ENCODE measurements at places on chromosomes 7 and 10. TPM values are rescaled to one million over a fixed set of nuclear protein-coding genes. Genes with fewer than 3 reads are reported as not detected.

- no peak overlapping the region for H3K27ac ChIP-seq
- no peak overlapping the region for H3K4me3 ChIP-seq
- DNase-seq = no peak
- H3K36me3 ChIP-seq = no peaks in the 10 kb centered on the region
- peaks cover 4% of the 10 kb centered on the region for H3K4me1 ChIP-seq
- no peaks in the 10 kb centered on the region for H3K27me3 ChIP-seq
Measured at GRCh38 chr7:8115547-8116402, 146.2 kb downstream of the ICA1 start.

DNA sequence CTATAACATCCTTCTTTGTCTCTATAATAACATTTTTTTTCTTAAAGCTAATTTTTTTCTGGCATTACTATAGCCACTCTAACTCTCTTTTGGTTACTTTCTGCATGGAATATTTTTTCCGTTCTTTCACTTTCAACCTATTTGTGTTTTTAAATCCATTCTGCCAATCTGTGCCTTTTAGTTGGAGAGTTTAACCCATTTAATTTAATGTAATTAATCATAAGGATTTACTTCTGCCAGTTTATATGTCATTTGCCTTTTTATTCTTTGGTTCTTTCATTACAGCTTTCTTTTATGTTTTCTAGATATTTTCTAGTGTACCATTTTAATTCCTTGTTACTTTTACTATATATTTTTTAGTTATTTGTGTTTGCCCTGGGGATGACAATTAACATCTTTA is 78.6 kb downstream of the TMEM270 start:
- no peaks in the 10 kb centered on the region for H3K27me3 ChIP-seq
- H3K27ac ChIP-seq = no peak overlapping the region
- H3K4me1 ChIP-seq = no peaks in the 10 kb centered on the region
- H3K4me3 ChIP-seq = no peak overlapping the region
- DNase-seq = no peak

The BLNK gene
- 38.8 TPM for total RNA-seq

The SLC39A12 gene
- total RNA-seq = 0.16 TPM

The CDC14C gene
- not detected for total RNA-seq

DNA sequence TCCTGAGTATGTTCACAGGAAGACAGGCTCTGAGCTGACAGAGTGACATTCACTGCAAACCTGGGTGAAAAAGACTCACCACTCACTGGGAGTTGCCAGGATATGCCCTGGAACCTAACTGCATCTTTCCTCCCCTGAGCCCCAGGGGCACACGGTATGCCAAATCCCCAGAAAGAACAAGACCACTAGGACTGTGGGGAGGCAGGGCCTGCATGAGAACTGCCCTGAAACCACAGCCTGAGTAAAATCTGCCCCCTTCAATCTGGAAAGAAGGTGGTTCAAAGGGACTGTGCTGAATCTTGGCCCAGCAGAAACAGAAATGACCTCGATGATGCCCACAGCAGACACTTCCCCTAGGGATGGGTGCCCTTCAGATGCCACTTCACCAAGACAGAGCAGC is 6.5 kb downstream of the FAM53B start:
- no peak overlapping the region for H3K4me3 ChIP-seq
- H3K4me1 ChIP-seq = peaks cover 91% of the 10 kb centered on the region
- peak overlapping the region; percentile 95 for H3K27ac ChIP-seq
- no peaks in the 10 kb centered on the region for H3K27me3 ChIP-seq
- DNase-seq = no peak
- H3K36me3 ChIP-seq = no peaks in the 10 kb centered on the region

The TUBAL3 gene
- 0.44 TPM for total RNA-seq

GRCh38 chr7:17497136-17497535 is 198.7 kb downstream of the AHR start:
- H3K36me3 ChIP-seq = no peaks in the 10 kb centered on the region
- no peaks in the 10 kb centered on the region for H3K27me3 ChIP-seq
- no peak for DNase-seq
- H3K4me1 ChIP-seq = no peaks in the 10 kb centered on the region

DNA sequence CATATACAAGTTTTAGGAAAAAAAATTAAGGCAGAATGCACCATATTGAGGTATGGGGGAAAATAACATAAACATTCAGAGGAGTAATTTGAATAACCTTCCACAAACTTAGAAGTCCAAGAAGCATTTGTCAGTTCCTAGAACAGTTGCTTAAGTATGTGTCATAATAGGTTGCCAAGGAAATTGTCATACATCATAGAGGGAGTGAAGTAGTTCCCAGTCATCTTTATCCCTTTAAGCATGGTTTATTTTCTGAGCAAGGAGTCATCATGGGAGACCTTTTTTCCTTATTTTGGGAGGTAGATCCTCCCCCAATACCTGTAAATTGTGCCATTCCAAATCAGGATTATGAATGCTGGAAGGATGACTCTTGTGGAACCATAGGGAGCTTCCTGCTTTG is at the start of gene SSMEM1:
SSMEM1 (plus strand) TSS at position 219 of the 400 bp plus-strand sequence; CDS start at position 270, 51 bp downstream.
- no peaks in the 10 kb centered on the region for H3K4me1 ChIP-seq
- no peaks in the 10 kb centered on the region for H3K27me3 ChIP-seq
- H3K27ac ChIP-seq = no peak within 1 kb of the TSS
- H3K4me3 ChIP-seq = no peak within 1 kb of the TSS

Data from kidney (tissue), 22 donors.